Brain pericyte (primary cell): ENCODE measurements at places on chromosomes 13 and 19.

- DNase-seq = no peak
Measured at GRCh38 chr19:32222556-32222955, 122.9 kb upstream of the ZNF507 start.

GRCh38 chr19:18972301-18972811 is 31.3 kb upstream of the HOMER3 start:
- no peak for DNase-seq

GRCh38 chr19:5801796-5802619 is 2.9 kb upstream of the NRTN start:
- DNase-seq = no peak

DNA sequence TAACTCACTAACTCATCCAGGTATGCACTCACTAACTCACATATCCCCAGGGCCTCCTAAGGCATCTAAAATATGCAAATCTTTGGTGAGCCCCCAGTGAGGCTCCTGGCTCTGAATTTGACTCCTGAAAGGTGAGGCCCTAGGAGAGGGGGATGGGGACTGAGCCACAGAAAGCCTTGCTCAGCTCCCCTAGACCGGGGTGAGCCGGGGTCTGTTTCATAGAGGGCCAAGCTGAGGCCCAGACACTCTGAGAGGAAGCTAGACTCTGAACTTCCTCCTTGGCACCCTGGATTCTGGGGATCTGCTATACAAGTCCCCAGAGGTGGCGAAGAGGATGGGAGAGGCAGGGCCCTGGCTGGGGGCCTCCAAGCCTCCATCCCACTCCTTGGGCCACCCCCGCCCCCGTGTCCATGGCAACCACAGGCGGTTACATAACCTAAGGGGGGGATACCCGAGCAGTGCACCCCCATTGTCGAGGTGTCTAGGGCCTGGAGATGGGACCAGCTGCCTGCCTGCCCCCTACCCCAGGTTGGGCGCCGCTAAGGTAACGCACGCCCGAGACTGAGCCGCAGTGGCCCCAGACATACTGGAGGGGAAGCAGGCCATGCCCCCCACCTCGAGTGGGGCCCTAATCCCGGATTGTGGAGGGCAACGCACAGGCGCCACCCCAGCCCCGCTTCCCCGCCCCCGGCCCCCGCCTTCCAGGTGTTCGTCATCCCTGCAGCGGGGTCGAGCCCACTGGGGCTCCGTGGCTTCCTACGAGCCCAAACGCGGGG is 646 bp downstream of the ABHD8 start:
- DNase-seq = no peak

GRCh38 chr13:73991884-73992283 is 142.3 kb downstream of the KLF12 start:
- DNase-seq = no peak

- no peak for DNase-seq
Measured at GRCh38 chr13:49679246-49679645, 12.0 kb downstream of the EBPL start.

- DNase-seq = peak; percentile 6
Measured at GRCh38 chr13:23020246-23020843, 160.4 kb upstream of the SGCG start.
